ENCODE measurements at places on chromosomes 16 and 17.

GRCh38 chr16:84308120-84308519, 13.4 kb downstream of the WFDC1 start:
- DNase-seq, result peak; percentile 28

GRCh38 chr17:52138350-52138749, 20.2 kb downstream of the CA10 start:
- no peak for DNase-seq

DNA sequence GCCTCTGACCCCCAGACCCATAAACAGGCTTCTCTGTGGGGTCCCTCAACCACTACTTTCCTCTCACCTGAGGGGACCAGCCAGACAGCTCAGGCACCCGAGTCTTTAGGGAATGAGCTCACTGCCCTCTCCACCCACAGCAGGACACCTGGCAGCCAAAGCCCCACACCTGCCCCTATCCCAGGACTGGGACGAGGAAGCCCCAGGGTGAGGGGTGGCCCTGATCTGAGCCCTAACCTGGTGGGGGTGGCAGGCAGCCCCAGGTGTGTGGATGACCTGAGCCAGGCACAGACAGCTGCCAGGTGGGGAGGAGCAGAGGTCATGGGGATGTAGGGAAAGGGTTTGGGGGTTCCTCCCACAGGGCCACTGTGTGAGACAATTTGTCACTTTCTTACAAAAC, 1.7 kb upstream of the TEX19 start:
- no peak for DNase-seq

DNA sequence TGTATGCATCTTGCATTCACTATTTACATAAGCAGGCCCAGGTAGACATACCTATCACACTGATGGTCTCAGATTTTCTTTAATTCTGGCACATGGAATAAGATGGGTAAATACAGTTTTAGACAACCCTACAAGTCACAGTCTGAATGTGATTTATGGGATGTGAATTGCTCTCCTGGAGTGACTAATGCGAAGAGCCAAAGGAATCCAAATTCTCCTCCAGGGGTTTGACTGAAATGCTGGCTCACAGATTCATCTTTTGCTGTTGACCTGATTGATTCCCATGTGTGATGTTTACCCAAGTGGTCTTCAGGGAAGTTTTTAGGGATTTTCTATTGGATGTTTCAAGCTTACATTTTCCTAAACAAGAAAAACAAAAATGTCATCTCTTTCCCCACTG, 277.9 kb upstream of the MON1B start:
- no peak for DNase-seq

- no peak for DNase-seq
These were observed 123.5 kb upstream of the CACNG5 start for GRCh38 chr17:66711401-66711800.

GRCh38 chr17:73156166-73156840, 8.5 kb upstream of the SSTR2 start:
- DNase-seq, result peak; percentile 64

GRCh38 chr16:86432691-86433090, 77.6 kb upstream of the FOXF1 start:
- no peak for DNase-seq

GRCh38 chr16:74997042-74997491, 1.8 kb upstream of the ZNRF1 start:
- no peak for DNase-seq

DNA sequence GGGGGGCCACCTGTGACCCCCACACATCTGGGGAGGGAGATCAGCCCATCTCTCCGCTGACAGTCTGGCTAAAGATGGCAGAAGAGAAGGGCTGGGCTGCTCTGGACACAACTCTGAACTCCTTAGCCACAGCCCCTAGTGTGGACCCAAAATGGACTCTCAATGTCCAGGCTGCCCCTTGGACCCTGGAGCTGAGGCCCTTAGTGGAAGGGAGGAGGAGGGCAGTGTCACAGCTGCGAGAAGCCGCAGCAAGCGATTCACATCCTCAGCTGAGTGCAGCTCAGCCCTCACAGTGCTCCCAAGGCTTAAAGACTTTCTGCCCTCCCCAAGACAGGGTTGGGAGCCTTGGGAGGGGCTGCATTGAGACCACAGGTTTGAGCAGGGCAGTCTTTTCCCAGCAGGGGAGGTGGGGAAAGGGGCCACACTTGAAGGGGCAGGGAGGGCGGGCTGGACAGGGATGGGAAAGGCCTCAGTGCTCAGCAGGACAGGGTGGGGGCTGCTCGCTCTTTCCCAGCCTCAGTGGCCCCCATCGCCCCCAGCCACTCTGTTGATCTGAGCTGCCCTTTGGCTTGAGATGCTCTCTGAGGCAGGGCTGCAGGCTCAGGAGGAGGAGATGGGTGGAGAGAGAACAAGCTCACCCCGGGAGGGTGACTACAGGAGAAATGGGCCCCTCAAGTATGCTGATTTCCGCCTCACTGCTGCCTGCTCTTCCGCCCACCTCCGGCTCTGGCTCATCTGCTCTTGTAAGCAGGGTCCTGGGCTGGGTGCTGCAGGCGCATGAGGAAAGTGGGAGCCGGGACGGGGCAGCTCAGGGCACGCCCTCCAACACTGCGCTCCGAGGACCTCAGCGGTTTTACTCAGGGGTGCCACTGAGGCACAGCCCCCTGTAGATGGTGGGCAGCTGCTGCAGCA, 50.9 kb upstream of the MTSS2 start:
- DNase-seq, result no peak

DNA sequence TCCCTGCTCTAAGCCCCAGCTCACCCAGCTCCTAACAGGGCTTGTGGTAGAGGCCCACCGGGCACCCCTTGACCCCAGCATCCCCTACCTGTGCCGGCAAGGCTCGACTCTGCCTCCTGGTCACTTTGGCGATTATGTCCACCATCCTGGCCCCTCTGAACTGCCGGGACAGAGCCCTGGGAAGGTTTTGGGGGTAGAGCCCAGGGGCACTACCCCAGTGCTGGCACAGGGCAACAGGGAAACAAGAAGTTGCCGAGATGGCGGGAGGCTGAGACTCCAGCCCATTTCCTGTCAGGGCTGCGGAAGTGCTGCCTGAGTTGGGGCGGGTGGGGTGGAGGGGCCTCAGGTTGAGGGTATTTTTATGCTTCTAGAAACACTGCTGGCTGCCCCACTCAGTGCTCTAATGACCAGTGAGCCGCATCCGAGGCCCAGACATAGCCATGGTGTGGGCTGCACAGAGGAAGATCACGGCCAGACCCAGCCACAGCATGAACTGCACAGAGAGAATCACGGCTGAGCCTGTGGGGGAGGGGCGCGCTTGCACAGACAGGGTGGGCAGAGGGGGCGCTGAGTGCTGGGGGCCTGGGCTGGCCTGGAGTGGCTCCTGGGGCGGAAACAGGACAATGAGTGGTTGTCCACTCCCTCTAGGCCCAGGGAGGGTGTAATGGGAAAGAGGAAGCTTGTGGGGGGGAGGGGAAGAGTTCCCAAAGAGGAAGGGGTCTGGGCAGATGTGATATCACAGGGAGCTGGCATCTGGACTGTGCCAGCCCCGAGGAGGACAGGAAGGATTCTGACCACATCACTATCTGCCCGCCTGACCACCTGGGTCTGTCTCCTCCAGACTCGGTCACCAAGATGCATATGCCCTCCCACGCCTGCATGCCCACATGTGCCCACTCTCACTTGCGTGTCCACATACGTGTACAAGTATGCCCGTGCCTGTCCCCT, 22.3 kb downstream of the ARHGAP27 start:
- DNase-seq, result peak; percentile 76

- no peak for DNase-seq
These were observed 20.7 kb upstream of the MRTFB start for GRCh38 chr16:14050291-14051027.

- no peak for DNase-seq
These were observed 878 bp downstream of the TRIM72 start for GRCh38 chr16:31214708-31215286.

DNA sequence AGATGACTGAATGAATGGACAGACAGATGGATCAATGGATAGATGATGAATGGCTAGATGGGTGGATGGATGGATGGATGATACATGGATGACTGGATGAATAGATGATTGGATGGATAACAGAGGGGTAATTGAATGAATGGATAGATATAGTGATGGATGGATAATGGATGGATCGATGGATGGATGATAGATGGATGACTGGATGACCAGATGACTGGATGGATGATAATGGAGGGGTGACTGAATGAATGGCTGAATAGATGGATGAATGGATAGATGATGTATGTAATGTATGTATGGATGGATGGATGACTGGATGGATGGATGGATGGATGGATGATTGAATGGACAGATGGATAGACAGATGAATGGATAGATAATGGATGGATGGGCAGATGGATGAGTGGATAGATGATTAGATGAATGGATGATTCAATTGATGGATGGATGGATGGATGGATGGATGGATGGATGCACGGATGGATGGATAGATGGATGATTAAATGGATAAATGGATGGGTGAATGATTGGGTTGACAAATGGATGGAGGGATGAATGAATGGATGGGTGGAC, 87.7 kb downstream of the CDYL2 start:
- DNase-seq, result no peak

GRCh38 chr16:88732172-88732960, 26.1 kb downstream of the CTU2 start:
- no peak for DNase-seq

DNA sequence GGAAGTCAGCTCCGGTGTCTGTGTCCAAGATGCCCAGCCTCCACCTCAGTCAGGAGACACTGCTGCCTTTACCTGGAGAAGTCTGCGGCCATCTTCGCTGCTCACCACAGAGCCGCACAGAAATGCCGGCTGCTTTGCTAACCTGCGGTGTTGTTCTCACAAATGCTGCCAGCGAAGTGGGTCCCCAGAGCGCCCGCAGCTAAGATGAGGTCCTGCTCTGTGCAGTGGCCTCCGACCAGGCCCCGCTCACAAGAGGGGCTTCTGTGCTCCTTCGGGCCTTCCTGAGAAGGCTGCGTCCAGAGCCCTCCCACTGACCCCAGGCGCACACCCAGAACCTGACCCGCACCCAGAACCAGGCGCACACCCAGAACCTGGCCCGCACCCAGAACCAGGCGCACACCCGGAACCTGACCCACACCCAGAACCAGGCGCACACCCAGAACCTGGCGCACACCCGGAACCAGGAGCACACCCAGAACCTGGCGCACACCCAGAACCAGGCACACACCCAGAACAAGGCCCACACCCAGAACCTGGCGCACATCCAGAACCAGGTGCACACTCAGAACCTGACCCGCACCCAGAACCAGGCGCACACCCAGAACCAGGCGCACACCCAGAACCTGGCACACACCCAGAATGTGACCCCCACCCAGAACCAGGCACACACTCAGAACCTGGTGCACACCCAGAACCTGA, 51.5 kb upstream of the FASN start:
- no peak for DNase-seq

DNA sequence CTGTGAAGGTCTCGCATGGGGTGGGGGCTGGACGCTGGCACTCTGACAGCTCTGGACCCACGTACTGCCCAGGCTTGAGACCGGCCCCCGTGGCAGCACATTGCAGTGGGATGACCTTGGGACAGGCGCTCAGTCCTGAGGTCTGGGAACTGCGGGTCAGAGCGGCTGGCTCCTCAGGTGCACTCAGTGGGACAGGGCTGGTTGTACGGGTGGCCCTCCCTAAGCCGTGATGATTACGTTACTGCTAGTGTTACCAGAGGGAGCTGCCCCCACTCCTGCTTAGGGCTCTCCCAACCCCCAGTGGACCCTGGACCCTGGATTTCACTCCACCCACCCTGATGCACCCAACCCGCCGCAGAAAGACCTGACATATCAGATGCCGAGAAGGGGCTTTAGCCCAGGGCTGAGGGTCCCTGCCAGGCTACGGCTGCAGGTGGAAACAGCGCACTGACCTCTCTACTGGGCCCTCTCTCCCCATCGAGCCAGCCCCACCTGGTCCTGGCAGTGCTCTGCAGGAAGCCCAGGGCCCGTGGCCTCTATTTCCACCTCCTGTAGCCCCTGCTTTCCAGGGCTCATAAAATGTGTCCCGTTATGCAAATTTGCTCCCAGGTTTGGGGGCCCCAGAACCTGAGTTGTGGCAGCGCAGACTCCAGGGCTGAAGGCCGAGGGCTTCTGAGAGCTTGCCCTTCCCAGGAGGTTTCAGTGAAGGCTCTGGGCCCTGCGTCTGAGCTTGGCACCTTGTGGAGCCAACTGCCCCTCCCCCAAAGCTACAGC, 77.2 kb downstream of the RTN4RL1 start:
- no peak for DNase-seq

GRCh38 chr17:35433075-35433894, 985 bp upstream of the SLFN12 start:
- peak; percentile 88 for DNase-seq

DNA sequence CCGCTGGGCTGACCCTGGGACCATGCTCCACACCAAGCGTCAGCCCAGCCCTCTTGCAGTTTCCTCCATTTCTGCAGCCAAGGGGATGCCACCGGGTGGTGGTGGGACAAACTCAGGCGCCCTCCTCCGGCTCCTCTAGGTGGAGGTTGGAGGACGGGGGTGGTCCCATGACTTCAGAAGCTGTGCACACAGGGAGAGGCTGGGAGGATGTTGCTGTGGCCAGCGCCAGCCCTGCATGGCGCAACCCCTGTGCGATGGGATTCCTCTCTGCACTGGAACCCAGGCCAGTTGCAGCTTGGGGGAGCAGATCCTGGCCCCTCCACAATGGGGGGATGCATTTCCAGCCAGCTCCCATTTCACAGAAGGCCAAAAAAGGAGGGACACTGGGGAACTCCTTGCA, 246.5 kb downstream of the C16orf95 start:
- DNase-seq, result no peak

GRCh38 chr16:747978-748746, 7.4 kb upstream of the CIAO3 start:
- DNase-seq, result no peak

DNA sequence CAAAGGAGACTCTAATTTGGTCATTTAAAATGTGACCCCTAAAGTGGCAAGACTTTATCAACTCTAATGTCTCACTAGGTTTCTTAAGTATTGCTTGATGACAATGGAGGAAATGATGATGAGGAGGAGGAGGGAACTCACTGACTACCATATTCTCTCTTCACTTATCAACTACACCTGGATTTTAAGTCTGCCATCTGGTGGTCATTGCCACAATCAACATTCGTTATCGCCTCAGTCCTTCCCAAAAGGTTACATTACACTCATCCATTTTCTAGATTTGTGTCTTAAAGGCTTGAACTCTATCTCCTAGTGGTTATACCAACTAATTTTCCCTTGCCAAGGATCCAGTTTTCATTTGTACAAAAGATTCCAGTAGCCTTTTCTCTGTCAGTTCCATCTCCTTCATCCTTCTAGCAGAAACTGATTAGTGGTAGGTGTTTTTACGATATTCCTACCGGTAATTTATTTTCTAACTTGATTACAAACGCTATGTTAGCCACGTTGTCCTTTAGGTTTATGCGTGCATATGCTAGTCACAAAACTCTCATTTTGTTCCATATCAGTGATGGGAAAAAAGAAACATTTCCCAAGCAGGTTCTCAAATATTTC, 114.6 kb upstream of the NOG start:
- peak; percentile 19 for DNase-seq

Measured in activated CD4-positive, alpha-beta T cell treated with anti-CD3 and anti-CD28 coated beads, Interleukin-10, Interleukin-2, amounts not matched to agents 100 ng/mL and 50 ng/mL, durations not matched to agents 16 hours and 8 hours (primary cell).